ENCODE measurements at places on chromosomes 13 and 19. TPM values are rescaled to one million over a fixed set of nuclear protein-coding genes. Genes with fewer than 3 reads are reported as not detected.

CRB3 gene
- 45.6 TPM for total RNA-seq

FBXO27 gene
- total RNA-seq: 14.6 TPM

NLRP11 gene
- total RNA-seq: 0.22 TPM

SIGLEC9 gene
- not detected for total RNA-seq

SHISA7 gene
- not detected for total RNA-seq

FUT6 gene
- 2.8 TPM for total RNA-seq

KLHL1 gene
- total RNA-seq: not detected

C2CD4C gene
- 0.12 TPM for total RNA-seq

METTL21C gene
- total RNA-seq: not detected

SIGLEC8 gene
- total RNA-seq: not detected

SLC6A16 gene
- not detected for total RNA-seq

NPAS1 gene
- 1.2 TPM for total RNA-seq

C19orf18 gene
- total RNA-seq: 2.7 TPM

LILRB2 gene
- total RNA-seq: not detected

LIPE gene
- total RNA-seq: 22.0 TPM

DNA sequence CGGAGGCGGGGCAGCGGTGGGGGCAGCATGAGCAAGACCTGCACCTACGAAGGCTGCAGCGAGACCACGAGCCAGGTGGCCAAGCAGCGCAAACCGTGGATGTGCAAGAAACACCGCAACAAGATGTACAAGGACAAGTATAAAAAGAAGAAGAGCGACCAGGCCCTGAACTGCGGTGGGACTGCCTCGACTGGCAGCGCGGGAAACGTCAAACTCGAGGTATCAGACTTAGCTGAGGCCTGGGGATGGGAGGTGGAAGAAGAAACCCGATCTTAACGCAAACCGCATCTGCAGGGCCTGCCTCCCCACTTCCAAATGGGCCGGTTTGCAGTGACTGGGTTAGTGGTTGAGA is 693 bp downstream of the RFXAP start:
- no peak for DNase-seq

- DNase-seq: no peak
Observed at GRCh38 chr13:99979453-99980200, 2.0 kb upstream of the ZIC2 start.

GRCh38 chr19:30137747-30138146 is 195.7 kb downstream of the URI1 start:
- no peak for DNase-seq

DNA sequence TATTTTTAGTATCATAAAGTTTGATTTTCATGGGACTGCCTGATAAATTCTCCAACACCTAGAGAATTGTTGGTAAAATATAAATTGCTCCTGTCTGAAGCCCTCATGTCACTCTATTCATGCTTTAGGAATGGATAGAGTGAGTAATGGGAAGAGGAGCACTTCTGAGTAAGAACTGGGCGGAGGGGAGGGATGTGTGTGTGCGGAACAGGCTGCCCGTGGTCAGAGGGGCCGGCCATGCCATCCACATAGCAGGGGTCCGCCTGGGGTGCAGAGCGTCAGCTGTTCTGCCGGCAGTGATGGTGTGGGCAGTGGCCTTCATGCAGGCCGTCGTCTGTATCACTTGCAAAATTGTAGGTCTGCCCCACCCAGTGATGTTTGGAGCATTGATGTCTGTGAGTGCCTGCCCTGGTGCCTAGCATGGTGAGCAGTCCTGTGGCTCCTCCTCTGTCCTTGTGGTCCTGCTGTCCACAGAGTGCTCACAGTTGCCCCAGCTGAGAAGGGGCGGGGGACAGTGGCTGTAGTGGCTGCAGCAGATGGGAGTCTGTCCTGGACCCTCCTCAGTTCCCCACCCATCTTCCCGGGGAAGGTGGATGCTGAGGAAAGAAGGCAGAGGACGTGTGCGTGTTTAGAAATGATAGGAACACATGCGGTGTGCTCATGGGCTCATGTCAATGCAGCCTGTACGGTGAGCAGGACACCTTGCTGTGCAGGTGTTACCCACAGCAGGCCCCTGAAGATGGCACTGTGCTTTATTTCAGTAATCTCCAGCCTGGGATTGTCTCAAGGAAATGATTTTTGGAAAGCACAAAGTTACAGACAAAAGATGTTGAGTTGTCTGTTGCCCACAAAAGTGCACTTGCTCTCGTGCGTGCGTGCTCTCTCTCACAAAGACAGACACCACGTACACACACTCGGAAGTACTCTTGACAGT is 49.4 kb upstream of the TEX29 start:
- DNase-seq: no peak

DNA sequence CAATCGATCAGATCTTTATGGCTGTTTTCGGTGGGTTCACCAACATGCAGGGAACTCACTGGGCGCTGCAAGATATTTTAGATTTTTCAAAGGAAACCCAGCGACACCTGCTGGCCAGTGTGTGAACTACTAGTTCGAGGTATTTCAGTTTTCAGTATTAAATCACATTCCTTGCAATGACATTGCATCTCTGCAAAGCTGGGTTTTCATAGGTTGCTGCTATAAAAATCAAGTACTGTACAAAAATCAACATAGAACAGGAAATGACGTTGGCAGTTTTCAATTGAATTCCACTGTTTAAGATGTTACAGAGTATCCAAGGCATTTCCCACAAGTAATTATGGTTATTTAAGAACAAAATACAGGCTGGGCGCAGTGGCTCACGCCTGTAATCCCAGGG is 17.6 kb downstream of the LIG1 start:
- peak; percentile 67 for DNase-seq

GRCh38 chr19:2087621-2088100 is 8.5 kb downstream of the MOB3A start:
- no peak for DNase-seq

- DNase-seq: no peak
Observed at GRCh38 chr13:39847336-39847735, 191.9 kb downstream of the COG6 start.

DNA sequence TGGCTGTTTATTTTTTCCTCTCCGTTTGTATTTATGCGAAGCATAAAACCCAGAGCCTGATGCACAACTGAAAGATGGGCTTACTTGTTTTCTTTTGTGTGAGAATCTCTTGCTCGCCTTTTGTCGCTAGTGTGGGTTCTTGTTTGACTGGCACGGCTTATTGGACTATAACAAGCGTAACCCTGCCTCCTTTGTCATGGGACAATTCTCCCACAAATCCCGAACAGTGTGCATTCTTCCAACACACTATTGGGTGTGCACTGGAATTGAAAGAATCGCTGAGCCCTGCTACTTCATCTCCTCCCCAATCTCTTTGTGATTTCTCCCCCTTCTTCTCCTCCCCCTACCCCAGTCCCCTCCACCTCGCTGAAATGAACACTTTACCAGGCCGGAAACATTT is 110.8 kb downstream of the ZIC5 start:
- DNase-seq: no peak

GRCh38 chr19:4114181-4114580 is 9.7 kb downstream of the MAP2K2 start:
- DNase-seq: no peak

DNA sequence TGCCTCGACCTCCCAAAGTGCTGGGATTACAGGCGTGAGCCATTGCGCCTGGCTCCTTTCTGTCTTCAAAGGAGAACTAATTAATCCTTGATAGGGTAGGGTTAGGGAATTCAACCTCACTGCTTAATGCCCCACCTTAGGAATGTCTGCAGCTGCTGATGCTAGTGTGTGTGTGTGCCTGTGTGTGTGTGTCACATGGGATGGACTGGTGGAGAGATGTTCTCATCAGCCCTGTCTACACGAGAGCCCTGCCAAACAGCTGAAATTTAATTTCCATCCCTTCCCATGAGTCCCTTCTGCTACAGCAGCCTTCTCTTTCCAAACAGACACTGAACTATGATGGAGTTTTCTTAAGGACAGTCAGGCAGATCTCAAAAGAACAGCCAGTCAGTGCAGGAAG is 46.5 kb upstream of the CLDN10 start:
- DNase-seq: no peak

GRCh38 chr13:34913040-34913439 is 29.0 kb upstream of the NBEA start:
- DNase-seq: no peak

- DNase-seq: no peak
Observed at GRCh38 chr13:112219740-112220139, 152.8 kb downstream of the SOX1 start.

DNA sequence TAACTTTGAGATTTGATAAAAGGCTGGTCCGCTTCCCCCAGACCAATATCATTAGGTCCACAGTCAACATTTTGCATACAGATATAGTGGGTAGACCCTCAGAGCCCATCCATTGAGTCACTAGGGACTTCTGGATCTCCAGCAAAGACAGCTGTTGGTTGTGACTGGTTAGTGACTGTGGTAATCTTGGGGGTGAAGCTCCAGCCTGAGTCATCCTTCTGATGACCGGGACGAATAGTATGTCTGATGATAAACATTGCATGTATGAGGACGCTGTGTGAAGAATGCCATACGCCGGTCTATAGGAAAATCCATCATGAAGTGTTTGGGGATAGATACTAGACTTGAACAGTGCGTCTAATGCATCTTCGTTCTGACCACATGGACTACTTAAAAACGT is 307.0 kb downstream of the UQCRFS1 start:
- DNase-seq: no peak

- DNase-seq: no peak
Observed at GRCh38 chr19:31261603-31262212, 87.5 kb downstream of the TSHZ3 start.

DNA sequence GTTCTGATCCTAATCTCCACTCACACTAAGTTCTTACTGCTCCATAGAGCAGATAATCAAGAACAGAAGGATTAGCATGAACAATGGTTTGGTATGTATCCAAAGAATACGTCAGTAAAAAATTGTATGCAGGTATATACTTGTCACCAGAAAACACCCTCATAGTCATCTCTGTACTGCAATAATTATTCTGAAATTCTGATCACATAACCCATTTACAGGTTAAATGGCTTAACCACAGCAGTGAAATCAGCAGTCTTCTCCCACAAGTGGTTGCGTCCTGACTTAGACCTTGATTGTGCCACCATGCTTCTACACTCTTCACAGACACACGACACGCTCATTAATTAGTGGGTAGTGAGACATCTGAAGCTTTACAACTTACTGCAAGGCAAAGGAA is 50.9 kb downstream of the LNX2 start:
- no peak for DNase-seq

GRCh38 chr13:30164146-30164545 is 143.2 kb downstream of the KATNAL1 start:
- DNase-seq: no peak

GRCh38 chr13:41655997-41656396 is 198.6 kb downstream of the RGCC start:
- DNase-seq: no peak

- no peak for DNase-seq
Observed at GRCh38 chr19:33773704-33774624, 22.7 kb upstream of the KCTD15 start.

GRCh38 chr19:15469513-15470297 is 5.4 kb upstream of the RASAL3 start:
- DNase-seq: no peak

- DNase-seq: no peak
Observed at GRCh38 chr19:16389848-16390247, 65.2 kb downstream of the KLF2 start.

GRCh38 chr19:58513694-58514563 is 2.1 kb upstream of the SLC27A5 start:
- DNase-seq: peak; percentile 93

- no peak for DNase-seq
Observed at GRCh38 chr19:2603334-2603733, 99.2 kb downstream of the GNG7 start.

DNA sequence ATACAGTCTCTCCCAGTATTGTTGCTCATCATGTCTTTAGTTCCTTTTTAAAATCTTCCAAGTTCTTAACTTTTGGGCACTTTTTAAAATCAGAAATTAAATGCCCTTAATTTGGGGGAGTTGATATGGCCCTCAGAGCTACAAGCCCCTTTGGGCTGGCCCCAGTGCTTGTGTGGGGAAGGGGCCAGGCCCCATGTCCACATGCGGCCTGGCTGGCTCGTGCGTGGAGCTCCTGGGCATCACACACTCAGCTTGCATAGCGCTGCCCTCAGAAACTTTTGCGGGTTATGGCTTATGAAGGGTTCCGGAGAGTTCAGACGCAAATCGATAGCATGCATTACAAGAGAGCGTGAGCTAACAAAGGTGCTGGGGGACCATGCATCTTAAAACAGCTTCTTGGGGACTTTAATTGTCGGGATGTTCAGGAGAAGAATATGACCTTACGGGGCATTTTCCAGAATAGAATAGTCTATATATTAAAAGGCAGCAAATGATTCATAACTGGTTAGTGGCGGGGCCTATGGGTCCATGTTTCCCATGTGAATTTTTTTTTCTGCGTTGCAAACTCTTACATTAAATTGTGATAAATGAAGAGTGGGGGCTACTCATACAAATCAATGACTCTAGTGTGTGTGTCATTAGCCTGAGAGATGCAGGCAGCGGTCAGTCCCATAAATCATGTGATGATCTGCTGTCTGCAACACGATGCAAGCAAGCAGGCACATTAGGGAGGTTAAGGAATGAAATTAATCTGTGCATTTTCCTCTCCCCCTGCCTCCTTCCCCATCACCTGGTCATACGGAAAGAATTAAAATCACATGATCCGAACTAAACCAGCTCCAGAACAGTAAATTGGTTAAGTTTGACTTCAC is 185.8 kb upstream of the TSHZ3 start:
- no peak for DNase-seq

GRCh38 chr13:43567608-43568007 is 219.2 kb downstream of the ENOX1 start:
- no peak for DNase-seq

DNA sequence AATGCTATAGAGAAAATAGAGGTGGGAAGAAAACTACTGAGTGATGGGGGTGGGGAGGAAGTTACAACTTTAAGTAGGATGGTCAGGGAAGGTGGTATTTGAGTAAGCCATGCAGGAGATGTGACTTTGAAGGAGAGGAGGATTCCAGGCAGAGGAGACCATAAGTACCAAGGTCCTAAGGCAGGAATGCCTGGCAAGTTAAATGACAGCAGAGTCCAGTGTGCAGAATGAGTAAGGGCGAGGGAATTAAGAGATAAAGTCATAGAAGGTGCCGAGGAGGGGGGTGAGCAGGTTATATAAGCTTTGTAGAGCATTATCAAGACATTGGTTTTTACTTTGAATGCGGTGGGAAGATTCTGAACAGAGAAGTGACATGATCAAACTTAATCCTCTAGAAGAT is 43.2 kb upstream of the WDFY2 start:
- DNase-seq: no peak

- no peak for DNase-seq
Observed at GRCh38 chr19:29309637-29310036, 96.7 kb upstream of the UQCRFS1 start.

Data from Calu3 (cell line).